PC-3 (cell line): ENCODE measurements at places on chromosomes 3 and 15. TPM values are rescaled to one million over a fixed set of nuclear protein-coding genes. Genes with fewer than 3 reads are reported as not detected.

Gene MED12L
- total RNA-seq: 0.55 and 0.92 TPM in 2 replicates

Gene CFAP91
- total RNA-seq: 0.17 and 1.1 TPM in 2 replicates

DNA sequence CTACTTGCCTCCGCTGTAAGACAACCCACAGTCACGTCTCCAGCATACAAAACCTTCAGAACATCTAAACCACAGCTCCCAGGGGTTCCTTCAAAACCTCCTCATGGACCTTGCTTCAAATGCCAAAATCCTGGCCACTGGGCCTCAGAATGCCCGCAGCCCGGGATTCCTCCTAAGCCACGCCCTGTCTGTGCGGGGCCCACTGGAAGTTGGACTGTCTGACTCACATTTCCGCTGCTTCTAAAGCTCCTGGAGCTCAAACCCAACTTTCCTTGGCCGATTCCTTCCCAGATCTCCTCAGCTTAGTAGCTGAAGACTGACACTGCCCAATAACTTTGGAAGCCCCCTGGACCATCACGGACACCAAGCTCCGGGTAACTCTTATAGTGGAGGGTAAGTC is 17.9 kb upstream of the OR5H6 start:
- DNase-seq: peak; percentile 28
- no peak overlapping the region for H3K27ac ChIP-seq
- H3K4me1 ChIP-seq: no peaks in the 10 kb centered on the region
- 0 out of 2 replicates have a peak, but pooled peaks cover 11% of the 10 kb centered on the region for H3K27me3 ChIP-seq

DNA sequence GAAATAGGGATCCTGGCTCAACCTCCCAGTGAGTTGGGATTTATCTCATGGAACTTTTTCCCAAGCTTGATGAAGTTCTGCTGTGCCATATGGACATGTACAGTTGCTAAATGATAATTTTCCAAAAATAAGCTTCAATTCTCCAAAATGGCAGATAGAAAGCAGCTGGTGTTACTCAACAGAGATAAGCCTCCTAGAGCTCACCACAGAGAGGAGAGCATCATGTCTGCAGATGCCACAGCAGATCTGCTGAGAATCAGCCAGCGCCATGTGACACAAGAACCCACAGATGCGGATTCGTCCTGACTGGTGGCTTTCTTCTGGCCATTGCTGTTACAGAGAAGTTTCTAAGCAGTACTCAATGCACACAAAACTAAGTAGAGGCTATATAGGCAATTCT is 50.6 kb downstream of the AGTR1 start:
- no peaks in the 10 kb centered on the region for H3K27me3 ChIP-seq
- no peak overlapping the region for H3K4me3 ChIP-seq
- DNase-seq: no peak
- no peaks in the 10 kb centered on the region for H3K4me1 ChIP-seq

GRCh38 chr3:53616321-53616720 is 121.9 kb downstream of the CACNA1D start:
- H3K36me3 ChIP-seq: no peaks in the 10 kb centered on the region
- H3K27me3 ChIP-seq: peaks cover 89% of the 10 kb centered on the region
- no peak overlapping the region for H3K4me3 ChIP-seq
- DNase-seq: no peak
- no peak overlapping the region for H3K27ac ChIP-seq

Gene CA12
- 19.8 and 25.3 TPM in 2 replicates for total RNA-seq

GRCh38 chr3:189626286-189626685 is 4.9 kb upstream of the TP63 start:
- no peak overlapping the region for H3K27ac ChIP-seq
- no peaks in the 10 kb centered on the region for H3K27me3 ChIP-seq
- H3K36me3 ChIP-seq: no peaks in the 10 kb centered on the region
- no peak overlapping the region for H3K4me3 ChIP-seq
- no peak for DNase-seq

GRCh38 chr15:99447497-99448371 is 118.0 kb upstream of the MEF2A start:
- no peaks in the 10 kb centered on the region for H3K27me3 ChIP-seq
- no peak overlapping the region for H3K4me3 ChIP-seq
- no peak for DNase-seq
- H3K36me3 ChIP-seq: no peaks in the 10 kb centered on the region
- H3K4me1 ChIP-seq: peaks cover 5% of the 10 kb centered on the region

DNA sequence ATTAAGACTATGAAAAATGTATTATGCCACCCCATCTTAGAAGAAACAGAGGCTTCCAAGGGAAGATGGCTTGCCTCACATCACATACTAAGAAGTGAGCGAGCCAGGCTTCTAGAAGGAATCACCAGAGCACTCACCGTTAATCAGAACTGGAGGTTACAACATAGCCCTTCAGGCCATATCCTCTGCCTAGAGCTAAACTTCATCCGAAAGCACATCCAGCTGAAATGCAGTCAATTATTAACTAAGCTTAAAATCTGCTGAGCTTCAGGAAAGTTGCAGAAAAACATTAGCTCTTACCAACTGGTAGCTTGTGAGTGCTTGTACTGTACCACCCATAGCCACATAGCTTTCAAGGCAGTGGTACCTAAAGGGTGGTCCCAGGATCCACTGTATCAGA is 483.2 kb downstream of the TBL1XR1 start:
- no peak for DNase-seq
- H3K36me3 ChIP-seq: no peaks in the 10 kb centered on the region
- H3K4me1 ChIP-seq: no peaks in the 10 kb centered on the region
- no peak overlapping the region for H3K27ac ChIP-seq

DNA sequence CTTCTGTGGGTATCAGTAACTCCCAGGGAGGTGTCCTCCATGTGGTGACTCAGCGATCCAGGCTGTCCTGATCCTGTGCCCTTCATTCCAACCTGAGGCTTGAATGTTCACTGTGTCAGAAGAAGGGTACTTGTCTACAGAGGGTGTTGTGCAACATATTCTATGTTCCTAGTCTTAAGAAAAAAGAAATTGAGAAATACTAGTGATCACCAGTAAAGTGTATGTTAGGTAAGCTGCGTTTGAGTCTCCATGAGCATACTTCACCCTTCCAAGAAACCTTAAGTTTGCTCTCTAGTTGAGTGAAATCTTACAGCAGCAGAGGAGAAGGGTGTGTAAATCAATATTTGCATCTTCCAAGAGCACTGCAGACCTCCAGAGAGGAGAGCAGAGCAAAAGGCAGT is 122.2 kb upstream of the SLC24A5 start:
- no peak overlapping the region for H3K27ac ChIP-seq
- H3K36me3 ChIP-seq: no peaks in the 10 kb centered on the region
- no peaks in the 10 kb centered on the region for H3K4me1 ChIP-seq

DNA sequence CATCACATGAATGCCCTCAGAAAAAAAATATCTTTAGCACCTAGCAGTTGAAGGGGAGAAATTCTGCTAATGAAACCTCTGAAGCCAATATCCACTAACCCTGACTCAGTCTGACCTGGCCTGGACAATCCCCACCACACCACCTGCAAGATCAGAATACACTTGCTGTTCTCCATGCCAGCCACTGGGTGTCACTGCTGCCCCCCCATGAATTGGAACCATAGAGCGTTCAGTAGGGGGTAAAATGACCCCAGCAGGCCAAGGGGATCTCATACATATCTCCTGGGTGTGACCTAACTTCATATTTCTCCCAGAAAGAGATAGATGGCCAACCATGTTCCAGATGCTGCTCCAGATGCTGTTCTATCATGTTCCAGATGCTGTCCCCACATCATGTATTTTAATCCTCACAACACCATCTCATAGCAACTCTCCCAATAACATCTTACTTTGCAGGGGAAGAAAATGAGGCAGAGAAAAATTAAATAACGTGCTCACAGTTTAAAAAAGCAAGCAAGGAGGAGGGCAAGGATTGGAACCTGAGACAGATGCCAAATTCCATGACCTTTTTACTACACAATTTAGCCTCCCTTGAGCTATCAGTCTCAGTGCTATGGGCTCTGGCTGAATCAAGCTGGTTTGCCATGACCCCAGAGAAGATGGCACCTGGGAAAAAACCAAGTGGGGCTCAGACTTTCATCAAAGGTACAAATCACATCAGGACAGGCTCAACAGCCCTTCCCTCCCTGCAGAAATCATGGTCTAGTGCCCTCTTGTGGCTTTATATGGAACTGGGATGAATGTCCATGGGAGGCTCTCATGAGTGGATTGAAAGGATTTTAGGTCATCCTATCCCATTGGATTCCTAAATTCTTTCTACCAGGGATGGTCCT is 12.4 kb downstream of the NTRK3 start:
- H3K36me3 ChIP-seq: no peaks in the 10 kb centered on the region
- DNase-seq: peak; percentile 42
- H3K4me3 ChIP-seq: no peak overlapping the region
- H3K4me1 ChIP-seq: no peaks in the 10 kb centered on the region
